ENCODE measurements at places on chromosomes 2 and 18.

GRCh38 chr2:48673581-48673980, 55.9 kb downstream of the GTF2A1L start:
- no peak for DNase-seq

DNA sequence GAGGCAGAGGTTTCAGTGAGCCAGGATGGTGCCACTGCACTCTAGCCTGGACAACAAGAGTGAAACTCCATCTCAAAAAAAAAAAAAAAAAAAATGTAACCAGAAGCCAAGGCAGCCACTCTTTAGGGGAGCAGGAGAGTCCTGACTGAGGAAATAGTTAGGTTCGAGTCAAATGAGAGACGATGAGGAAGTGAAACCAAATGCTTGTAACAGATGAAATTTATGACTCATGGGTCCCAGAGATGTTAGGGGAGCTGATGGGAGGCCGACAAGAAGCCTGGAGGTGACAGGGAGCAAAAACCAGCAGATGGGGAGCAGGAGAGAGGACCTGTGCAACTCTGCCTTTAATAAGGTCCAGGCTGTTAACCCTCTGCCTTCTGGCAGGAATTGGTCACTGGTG, 756.1 kb upstream of the DDX18 start:
- DNase-seq = no peak

DNA sequence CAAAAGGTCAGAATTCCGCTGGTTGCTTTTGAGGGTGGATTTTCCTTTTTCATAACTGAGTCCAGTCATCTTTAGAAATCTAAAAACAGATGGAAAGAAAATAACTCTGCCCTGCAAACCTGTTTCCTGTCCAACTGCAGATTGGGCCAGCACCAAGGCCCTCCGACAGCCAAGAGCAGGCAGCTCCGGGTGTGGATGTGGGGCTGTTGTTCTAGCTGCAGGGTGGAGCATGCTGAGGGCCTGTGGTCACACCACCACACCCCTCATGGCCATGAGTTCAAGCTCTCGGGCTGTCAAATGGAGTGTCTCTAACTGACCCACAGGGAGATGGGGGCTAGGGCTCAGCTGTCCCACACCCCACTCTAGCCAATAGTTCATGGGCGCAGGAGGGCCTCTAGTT, 69.3 kb upstream of the BZW1 start:
- no peak for DNase-seq

GRCh38 chr18:23701017-23701416, 11.8 kb downstream of the LAMA3 start:
- no peak for DNase-seq

DNA sequence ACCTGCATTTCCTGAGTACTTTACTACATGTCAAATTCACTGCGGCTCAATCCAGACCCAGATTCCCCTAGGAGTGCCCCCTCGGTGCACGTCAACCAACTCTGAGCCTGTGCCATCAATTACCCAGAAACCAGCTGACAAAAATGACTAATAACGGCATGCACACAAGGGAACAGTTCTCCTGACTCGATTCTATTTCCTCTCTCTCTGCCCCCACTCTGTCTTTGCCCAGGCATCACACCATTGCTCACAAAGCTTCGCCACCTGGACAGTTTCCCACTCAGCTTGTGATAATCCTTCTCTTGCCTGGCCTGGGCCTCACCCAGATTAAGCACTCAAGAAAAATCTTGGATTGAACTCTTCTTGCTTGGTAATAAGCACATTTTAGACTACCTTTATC, 115.3 kb upstream of the NDUFV2 start:
- DNase-seq = peak; percentile 74

GRCh38 chr2:182291296-182291695, 135.5 kb downstream of the PDE1A start:
- no peak for DNase-seq

DNA sequence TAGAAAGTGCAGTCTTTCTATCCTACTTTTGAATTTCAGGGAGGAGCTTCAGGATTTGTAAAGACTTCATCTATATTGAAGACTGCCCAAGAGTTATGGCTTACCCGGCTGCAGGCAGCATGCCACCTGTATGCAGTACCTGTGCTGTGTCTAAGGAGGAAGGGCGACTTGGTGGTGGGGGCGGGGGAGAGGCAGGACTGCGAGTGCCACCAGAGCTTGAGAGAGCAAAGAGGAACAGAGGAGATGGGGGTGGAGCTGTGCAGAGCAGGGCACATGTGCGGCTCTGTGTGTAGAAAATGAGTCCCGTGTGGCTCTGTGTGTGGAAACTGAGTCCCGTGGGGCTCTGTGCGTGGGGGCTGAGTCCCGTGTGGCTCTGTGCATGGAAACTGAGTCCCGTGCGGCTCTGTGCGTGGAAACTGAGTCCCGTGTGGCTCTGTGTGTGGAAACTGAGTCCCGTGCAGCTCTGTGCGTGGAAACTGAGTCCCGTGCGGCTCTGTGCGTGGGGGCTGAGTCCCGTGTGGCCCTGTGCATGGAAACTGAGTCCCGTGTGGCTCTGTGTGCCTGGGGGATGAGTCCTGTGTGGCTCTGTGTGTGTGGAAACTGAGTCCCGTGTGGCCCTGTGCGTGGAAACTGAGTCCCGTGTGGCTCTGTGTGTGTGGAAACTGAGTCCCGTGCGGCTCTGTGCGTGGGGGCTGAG, 43.2 kb downstream of the LDLRAD4 start:
- no peak for DNase-seq

DNA sequence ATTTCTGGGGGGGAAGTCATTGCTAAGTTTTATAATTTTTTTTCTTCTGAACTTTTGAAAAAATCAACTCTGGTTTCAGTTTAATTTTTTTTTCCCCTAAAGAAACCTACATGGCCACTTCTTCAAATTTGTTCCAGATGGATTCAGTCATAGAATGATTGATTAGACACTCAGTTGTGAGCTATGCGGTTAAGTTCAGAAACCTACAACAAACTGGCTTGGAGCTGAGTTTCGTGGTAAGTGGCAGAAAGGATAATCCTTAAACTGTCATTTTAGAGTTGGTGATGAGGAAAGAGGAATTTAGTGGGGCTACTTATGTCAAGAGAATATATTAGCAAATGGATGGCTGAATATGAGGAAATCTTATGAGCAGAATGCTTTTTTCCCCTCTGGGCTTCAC, 23.7 kb downstream of the EFEMP1 start:
- DNase-seq = no peak

GRCh38 chr2:109218087-109218791, 89.2 kb downstream of the SH3RF3 start:
- DNase-seq = no peak

- no peak for DNase-seq
Measured at GRCh38 chr2:159933040-159933726, 129.2 kb downstream of the PLA2R1 start.

GRCh38 chr2:126942427-126943203, 43.9 kb downstream of the TEX51 start:
- DNase-seq = no peak

DNA sequence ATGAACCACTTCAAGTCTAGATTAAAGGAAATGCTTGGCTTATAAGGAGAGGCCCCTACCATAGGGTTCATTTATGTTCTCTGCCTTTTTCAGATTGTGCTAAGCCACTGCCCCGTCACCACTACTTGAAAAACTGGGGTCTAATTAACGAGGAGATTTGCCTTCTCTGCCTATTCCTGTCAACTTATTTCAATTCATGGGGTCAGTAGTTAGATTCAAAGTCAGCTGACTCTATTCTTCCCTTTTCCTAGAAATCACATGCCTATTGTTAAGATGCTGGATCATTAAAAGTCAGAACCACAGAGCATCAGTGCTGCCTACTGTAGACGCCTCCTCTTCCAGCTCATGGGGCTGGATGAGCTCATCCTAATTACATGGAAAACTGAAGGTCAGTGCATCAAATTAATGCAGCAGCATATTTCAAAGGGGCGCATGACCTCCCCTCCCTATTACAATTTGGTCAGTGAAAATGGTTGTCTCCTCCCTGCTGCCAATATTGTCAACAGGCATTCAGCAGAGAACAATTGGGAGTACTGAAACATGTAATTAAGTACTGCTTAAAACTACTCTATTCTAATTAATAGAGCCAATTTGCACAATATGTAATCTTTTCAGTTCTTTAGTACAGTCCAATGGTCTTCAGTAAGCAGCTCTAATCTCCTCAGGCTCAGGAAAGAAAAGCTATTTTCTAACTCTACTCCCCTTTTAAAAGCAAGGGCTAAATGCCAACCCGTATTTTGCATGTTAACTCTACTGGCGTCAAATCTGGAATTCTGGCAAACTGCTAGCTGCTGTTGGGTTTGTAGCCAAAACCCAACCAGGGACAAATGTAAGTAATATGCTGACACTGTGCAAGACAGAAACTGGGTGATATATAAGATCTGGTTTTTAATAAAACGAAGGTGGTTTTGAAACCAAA, 117.4 kb upstream of the ITGB6 start:
- peak; percentile 41 for DNase-seq

- peak; percentile 89 for DNase-seq
Measured at GRCh38 chr2:150809103-150809502, 321.6 kb upstream of the RND3 start.

- DNase-seq = no peak
Measured at GRCh38 chr18:39345321-39345720, 1779.7 kb upstream of the CELF4 start.

DNA sequence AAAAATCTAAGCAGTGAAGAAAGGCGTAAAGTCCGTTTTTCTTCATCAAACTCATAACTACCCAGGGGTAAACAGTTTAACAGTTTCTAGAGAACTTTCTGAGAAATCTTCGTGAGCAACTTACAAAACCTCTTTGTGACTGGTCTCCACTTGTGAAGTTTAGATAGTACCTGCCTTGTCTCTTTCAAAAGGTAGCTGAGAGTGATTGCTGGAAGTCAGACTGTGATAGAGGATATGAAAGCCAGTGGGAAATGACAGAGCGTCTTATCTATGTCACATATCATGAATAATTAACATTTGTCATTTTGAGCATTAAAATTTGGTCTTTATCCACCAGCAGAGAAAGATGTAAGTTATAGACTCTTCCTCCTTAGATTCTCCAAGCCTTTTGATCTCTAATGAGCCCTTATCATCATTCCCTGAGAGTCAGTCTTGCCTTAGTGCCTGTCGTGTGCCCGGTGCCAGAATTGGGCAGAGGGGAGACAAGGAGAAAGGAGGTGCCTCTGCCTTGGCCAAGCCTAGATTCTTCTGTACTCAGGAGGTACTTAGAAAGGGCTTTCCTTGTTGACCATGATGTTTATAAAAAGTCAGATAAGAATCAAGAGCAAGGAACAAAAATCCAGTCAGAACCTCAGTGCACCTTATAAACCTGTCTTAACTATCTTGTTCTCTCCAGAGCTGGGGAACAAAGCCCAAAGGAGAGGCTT, 205.1 kb upstream of the EPAS1 start:
- no peak for DNase-seq

- DNase-seq = no peak
Measured at GRCh38 chr2:18119883-18120282, 241.4 kb downstream of the KCNS3 start.

DNA sequence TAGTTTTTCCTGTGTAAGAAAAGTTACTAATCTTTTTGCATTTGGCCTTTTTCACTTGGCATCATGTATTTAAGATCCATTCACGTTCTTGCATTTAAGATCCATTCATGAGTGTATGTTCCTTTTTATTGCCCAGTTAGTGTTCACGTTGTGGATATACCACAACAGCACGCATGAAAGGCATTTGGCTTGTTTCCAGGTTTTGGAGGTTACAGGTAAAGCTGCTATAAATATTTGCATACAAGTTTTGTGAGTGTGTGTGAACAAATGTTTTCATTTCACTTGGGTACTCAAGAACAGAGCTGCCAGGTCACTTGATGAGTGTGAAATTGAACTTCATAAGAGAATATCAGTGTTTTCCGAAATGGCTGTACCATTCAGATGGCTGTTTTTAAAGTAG, 121.2 kb downstream of the CCBE1 start:
- peak; percentile 5 for DNase-seq

GRCh38 chr2:206627632-206628031, 14.7 kb upstream of the FAM237A start:
- peak; percentile 63 for DNase-seq

GRCh38 chr2:40886655-40887054, 434.8 kb upstream of the SLC8A1 start:
- DNase-seq = no peak

DNA sequence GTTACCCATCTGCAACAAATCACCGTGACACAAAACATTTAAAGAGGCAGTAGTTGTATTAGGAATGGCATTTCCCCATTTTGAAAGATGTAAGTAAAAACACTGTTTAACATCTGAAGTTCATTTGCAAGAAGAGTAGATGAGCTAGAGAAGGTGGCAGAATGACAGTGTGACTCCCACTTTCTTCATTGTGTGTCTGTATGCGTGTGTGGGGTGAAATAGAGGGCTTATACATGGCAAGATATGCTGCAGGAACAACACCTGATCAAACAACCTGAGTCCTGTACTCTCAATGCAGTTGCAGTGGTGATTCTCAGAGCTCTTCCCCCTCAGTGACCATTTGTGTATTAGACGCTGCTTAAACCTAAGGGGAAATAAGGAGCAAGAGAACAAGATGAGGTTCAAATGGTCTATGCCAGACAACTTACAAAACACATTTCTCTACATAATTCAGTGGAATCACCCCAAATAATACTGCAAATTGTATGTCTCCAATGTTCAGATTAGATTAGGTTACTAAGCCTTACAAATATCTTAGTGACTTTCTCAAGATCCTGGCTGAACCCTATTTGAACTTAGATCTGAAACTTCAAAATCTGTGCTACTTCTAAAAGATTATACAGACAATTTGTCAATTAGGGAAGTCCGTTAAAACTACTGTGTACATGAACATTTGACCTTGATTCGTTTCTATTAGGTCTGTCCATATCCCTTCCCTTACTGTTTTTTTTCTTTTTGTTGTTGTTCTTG, 230.1 kb downstream of the LRRTM1 start:
- DNase-seq = no peak

DNA sequence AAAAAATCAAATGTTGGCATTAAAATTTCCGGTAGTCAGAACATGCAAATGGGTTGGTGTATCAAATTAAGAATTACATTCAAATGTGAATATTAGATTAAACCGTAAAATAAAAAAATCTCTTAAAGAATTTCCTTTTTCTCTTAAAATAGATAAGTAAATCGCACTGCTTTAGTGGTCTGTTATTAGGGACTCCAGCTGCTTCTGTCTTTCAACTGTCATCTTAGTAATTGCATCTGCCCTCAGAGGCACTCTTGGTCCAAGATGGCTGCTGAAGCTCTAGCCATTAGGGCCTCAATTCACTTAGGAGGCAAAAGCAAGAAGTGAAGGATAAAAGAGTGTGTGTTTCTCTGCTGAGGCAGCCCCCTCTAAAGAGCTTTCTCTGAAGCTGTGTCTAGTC, 132.4 kb downstream of the MGAT5 start:
- no peak for DNase-seq

GRCh38 chr2:27727257-27727656, 44.3 kb upstream of the MRPL33 start:
- no peak for DNase-seq

- no peak for DNase-seq
Measured at GRCh38 chr2:15510131-15510530, 51.0 kb downstream of the NBAS start.
